ENCODE measurements at places on chromosomes 5 and 9.
A peak's percentile ranks its signal among the peaks of the same experiment; 100 is the strongest.

- no peak for DNase-seq
These were observed 16.2 kb downstream of the MTX3 start for GRCh38 chr5:79974886-79975285.

- DNase-seq, result no peak
These were observed 311.2 kb upstream of the PIK3R1 start for GRCh38 chr5:67904366-67904765.

DNA sequence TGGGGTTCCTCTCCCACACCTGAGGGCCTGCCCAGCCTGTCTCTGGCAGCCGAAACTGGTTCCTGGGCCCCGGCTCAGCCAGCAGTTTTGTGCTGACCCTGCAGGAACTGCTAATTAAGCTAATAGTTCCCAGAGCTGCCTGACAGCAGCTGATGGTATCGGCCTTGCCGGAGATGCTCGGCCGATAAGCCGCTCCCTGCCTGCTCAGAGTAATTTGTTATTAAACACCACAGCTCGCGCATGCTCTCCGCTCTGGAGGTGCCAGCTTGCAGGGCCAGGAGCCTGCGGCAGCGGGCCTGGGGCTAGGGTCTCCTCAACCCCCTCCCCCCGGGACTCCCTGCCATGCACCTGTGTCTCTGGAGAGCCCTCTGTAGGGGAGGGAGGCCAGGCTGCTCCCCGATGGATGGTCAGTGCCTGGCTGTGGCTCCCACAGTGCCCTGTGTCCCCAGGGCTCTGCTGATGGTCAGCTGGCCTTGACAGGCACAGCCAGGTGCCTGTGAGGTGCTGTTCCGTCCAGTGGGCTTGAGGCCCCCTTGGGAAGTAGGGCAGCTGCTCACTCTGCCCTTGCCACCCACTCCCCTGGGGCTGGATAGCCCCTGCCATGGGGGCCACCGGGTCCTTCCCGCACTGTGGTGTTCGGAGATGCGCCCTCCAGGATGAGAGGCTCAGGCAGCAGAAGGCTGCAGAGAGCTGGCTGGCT is 41.7 kb downstream of the RXRA start:
- no peak for DNase-seq

GRCh38 chr9:35688558-35689541 is 875 bp downstream of the TPM2 start:
- no peak for DNase-seq

- no peak for DNase-seq
These were observed 164.6 kb upstream of the PPP1R2B start for GRCh38 chr5:156685481-156685880.

- DNase-seq, result no peak
These were observed 336.3 kb downstream of the MED10 start for GRCh38 chr5:6041977-6042550.

- no peak for DNase-seq
These were observed 2.1 kb downstream of the ZDHHC11 start for GRCh38 chr5:848671-849111.

DNA sequence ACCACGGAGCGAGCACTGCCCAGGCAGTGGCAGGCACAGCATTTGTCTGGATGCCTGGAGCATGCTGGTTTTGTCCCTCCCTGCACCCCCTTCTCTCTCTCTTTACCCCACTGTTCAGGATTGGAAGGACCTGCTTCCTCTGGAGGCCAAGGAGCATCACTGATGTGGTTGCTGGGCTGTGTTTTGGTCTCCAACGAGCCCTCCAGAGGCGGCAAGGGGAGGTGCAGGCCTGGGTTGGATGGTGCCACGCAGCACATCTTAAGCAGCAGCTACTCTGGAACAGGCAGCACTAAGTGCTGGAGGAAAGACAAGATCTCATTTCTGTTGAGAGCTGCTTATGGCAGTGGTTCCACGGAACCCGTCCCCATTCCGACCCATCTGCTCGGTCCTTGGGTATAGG is 139.6 kb downstream of the CMYA5 start:
- DNase-seq, result peak; percentile 21

GRCh38 chr9:4814913-4815312 is 22.2 kb downstream of the RCL1 start:
- no peak for DNase-seq

DNA sequence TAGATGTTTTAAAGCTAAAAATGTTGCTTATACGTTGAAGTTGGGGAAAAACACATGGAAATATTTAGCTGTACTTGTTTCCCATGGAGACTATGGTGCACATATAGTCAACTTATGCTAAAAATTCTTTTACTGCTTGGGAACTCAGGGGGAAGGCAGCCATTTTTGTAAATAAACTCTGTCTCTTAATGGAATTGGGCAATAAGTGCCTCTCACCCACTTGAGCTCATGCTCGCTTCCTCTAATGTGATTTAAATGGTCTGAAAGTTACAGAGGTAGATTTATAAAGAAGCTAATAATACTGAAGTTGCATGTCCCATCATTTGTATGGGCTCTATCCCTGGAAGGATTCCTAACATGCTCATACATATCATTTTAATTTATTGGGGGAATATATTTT is 523.8 kb downstream of the RASEF start:
- DNase-seq, result no peak

- no peak for DNase-seq
These were observed 38.0 kb upstream of the TCERG1 start for GRCh38 chr5:146409054-146409671.

GRCh38 chr9:127119320-127119709 is 3.1 kb downstream of the ANGPTL2 start:
- no peak for DNase-seq

DNA sequence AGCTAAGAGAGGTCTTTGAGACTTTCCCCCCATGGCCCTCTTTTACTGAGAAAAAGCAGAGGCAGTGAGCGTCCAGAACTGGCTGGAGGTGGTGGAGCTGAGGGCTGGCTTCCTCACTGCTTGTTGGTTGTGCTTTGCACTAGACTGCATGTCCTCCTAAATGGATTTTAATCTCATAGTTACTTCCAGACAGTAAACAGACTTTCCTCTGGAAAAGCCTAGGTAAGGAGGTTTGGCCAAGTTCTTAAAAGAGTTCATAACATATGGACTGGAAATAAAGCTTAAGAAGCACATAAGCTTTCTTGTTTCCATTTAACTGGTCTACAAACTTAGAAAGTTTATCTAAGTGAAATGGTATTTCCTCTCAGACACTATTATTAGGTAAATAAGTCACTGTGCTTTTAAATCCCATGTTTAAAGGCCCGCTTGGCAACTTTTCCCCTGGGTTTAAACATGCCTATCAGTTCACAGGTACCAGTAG is 2.0 kb downstream of the ASPN start:
- no peak for DNase-seq

- no peak for DNase-seq
These were observed 11.6 kb upstream of the IL12B start for GRCh38 chr5:159341906-159342310.

DNA sequence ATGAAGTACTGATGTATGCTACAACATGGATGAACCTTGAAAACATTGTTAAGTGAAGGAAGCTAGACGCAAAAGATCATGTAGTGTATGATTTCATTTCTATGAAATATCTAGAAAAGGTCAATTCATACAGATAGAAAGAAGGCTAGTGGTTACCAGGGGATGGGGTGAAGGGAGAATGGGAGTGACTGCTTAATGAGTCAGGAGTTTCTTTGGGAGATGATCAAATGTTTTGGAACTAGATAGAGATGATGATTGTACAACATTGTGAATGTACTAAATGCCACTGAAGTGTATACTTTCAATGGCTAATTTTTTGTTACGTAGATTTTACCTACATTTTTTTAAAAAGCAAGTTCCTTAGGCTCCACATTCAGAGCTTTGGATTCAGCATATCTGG is 14.9 kb upstream of the DELE1 start:
- no peak for DNase-seq

- no peak for DNase-seq
These were observed 6.2 kb upstream of the CD180 start for GRCh38 chr5:67202828-67203227.

DNA sequence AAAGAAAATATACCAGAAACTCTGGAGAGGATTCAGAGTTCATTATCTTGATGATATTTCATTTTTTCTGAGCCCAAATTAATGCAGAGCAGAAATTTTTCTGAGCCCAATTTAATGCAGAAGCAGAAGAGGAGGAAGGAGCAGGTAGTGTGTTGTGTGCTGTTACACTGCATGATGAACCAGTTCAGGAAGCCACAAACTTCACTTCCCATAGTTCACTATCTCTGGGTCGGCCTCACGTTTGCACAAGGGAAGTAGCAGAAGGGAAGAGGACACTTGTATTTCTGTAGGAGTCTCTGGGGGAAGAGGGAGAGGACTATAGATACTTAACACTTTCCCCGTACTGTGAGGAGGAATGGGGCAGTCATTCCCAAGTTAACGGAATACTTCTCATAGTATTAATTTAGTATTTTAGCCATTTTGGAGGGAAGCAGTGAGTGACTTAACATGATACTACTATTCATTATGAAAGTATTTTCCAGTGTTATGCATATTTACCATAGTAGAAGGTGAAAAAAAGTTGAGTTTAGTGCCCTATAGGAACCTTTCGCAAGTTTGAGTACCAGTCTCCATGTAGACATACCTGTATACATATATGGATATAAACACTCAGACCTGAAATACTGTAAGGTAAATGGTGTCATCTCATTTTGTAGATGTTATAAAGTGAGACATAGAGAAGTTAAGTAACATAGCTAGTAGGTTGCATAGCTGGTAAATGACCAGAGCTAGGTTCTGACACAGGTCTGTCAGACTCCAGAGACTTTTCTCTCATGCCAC is 30.0 kb downstream of the XPA start:
- DNase-seq, result no peak

DNA sequence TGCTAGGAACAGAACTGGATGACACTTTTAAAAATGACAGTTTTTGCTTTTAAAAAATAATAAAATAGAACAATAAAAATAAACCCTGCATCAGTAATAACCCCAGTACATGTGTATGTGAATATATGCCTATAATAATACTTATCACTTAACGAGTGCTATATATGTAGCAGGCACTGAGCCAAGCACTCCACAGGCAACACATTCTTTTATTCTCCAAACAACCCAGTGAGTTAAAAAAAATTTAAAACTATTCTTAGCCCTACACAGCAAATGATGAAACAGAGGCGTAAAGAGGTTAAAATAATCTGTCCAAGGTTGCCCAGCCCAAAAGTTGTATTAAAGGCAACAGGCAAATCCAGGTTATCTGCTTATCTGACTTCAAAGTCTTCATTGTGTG is 124.5 kb upstream of the SMIM23 start:
- no peak for DNase-seq

DNA sequence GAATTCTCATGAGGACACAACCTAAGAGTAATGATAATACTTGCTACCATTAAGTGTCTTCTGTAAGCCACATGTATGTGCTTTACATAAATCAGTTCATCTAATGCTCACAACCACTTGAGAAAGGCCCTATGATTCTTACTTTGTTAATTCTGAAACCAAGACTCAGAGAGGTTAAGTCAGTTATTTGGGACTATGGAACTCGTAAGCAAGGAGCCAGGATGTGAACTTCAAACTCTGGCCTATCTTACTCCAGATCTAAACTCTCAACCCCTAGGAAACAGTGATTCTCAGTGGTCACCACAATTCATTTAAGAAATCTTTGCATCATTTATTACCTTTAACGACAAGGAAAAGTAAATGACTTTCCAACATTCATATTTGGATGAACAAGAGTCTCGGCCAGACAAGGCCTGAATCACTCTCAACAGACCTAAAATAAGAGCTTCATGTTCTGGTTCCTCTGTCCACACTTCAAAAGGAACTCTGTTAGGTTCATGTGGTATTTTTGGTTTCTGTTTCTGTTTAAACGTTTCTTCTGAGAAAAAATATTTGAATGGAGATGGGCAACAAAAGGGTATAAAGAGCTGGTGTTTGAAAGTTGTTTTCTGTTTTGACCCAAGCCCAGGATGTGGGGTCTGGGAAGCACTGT is 104.8 kb downstream of the LPAR1 start:
- DNase-seq, result no peak

DNA sequence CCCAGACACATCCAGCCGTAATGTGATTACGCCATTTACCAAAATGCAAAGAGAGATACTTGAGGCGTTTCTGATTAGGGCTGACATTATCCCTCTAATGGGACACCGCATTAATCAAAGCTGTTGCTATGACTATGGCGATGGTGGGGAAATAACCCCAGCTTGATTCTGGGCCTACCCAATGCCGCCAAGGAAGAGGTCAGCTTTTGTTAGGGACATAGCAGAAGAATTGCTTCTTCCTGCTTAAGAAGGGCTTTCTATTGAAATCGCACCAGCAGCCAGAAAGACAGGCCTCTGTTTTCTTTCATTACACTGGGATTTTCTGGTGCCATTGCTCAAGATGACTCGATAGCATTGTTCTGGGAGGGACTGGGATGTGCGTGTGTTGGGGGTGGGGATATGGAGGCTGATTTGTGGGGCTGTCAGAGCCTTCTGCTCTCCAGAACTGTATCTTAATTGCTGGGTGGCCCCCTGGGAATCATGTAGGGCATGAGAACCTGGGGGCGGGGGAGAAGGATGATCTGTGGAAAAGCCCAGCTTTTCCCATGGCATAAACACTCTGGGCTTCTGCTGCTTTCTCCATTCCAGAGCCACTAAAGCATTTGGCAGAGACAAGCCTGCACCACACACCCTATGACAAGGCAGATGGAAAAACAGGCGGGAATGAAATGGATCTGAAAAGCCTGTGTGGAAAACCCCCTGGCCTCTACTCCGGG is 106.5 kb upstream of the RAD23B start:
- no peak for DNase-seq
